Cardiac atrium fibroblast (primary cell): ENCODE measurements at places on chromosomes 7 and 10. TPM values are rescaled to one million over a fixed set of nuclear protein-coding genes. Genes with fewer than 3 reads are reported as not detected.

FXYD4 gene
- total RNA-seq: not detected in 2 replicates

FAM24B gene
- total RNA-seq: 0.81 TPM in 1 of 2 replicates, not detected in the other

RBP3 gene
- not detected in 2 replicates for total RNA-seq

SLC26A3 gene
- not detected in 2 replicates for total RNA-seq

TDRD1 gene
- 0.16 and 1.1 TPM in 2 replicates for total RNA-seq

ELMO1 gene
- total RNA-seq: 0.54 and 5.8 TPM in 2 replicates

RHBDD2 gene
- total RNA-seq: 42.1 and 48.3 TPM in 2 replicates

TFPI2 gene
- 814 and 1,067 TPM in 2 replicates for total RNA-seq

OPALIN gene
- total RNA-seq: not detected in 2 replicates
